Lung (tissue), 17 donors: ENCODE measurements at places on chromosomes 4 and X.

DNA sequence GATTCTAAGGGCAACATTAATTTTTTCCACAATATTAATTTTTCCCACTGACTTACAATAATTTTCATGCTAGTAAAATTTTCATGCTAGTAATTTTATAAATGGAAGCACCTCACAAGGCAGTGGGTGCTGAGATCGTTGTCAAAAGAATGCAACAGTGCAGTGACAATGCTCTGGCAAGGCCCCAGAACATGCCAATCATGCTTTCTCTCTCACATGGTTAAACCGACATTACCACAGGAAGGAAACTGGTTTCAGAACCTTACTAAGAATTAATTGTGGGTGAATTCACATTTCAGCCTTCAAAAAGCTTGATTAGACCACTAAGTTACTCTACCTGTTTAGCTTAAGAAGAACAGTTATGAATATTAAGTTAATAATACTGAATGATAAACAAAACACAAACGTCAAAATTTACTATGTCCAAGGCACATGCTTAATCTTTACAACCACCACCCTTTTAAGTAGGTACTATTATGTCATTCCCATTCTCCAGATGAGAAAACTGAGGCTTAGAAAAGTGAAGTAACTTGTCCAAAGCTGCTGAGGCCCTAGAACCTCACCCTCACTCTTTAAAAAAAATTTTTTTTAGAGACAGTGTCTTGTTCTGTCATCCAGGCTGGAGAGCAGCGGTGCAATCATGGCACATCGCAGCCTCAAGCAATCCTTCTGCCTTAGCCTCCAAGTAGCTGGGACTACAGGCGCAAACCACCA, 10.0 kb upstream of the OPHN1 start:
- no peak for DNase-seq

- DNase-seq: no peak
Measured at GRCh38 chr4:159009521-159009920, 93.4 kb upstream of the RAPGEF2 start.

DNA sequence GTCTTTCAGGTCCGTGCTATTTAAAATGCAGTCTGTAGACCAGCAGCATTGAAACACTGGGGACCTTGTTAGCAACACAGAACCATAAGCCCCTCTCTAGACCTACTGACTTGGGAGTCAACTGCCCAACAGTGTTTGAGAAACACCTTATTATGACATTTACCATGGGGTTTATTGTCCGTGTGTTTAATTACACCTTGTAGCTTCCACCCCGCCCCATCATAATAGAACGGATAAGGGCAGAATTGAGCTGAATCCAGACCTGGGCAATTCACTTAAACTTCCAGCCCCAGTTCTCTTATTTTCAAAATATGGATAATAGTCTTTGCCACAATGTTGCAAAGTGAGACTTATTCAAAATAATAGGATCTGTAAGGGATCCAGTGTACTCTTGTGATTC, 30.6 kb upstream of the CLNK start:
- no peak for DNase-seq

GRCh38 chrX:45172890-45173289, 27.8 kb downstream of the DIPK2B start:
- DNase-seq: no peak

DNA sequence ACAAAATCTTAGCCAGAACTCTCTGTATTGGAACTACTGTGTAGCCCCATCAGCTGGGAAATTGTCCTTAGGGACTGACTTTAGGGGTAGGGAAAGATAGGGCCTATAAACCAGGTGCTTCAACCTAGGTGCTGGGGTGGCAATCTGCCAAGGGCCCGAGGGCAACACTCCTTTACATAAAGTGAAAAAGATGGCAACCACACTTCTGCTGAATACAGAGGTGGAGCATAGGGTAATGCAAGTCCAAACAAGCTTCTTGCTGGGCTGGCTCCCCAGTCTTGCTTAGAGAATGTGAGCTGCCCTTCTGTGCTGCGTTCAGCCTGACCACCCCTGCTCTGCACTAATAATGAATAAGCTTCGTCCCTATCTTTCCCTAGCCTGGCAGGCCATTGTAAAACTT, 9.8 kb downstream of the ZBTB33 start:
- no peak for DNase-seq

DNA sequence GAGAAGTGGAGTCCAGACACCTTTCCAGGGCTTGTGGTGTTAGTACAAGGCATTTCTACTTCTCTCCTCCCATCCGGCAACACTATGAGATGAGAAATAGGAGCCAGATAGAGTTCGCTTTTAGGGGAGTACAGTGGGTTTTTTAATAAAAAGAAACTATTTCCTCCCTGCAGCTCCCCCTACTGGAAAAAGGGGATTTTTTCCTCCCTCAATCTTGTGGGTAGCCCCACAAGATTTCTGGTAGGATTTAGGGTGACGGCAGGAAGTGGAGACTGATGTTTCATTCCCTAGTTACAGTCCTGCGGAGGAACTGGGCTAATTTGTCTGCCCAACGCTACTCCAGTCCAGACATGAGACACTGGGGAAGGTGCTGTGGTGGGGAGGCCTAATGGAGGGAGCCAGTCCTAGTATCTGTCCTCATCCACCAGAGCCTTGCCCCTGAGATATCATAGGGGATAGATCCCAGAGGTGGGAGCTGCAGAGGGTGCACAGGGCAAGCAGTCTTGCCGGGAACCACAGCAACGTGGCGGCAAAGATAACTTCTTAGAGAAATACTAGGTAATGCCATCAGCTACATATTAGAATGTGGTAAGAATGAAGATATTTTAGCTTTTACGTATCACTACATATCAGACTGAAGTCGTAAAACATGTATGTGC, 45.5 kb upstream of the PRKG2 start:
- DNase-seq: no peak
